ENCODE measurements at places on chromosomes 6 and 20. TPM values are rescaled to one million over a fixed set of nuclear protein-coding genes. Genes with fewer than 3 reads are reported as not detected.

KIAA1755 gene
- 13.3 TPM for total RNA-seq

SLC22A7 gene
- total RNA-seq: not detected

PAK1IP1 gene
- 17.9 TPM for total RNA-seq

DNA sequence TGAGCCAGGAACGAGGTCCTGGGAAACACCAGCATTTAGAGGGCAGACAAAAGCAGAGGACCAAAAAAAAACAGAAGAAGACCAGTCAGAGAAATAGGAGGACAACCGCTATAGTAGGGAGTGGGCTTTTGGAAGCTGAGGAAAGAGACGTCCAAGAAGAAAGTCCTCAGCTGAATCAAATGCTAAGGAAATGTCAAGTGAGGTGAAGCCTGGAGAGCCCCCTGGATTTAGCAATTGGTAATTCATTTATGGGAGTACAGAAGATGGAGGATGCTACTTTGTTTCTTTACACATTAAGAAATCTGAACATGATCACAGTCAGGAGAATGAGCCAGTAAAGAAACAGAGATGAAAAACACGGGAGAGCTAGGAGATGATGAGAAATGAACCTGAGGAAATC lies 41.1 kb downstream of the LRP11 start:
- no peak overlapping the region for H3K4me3 ChIP-seq
- no peak for DNase-seq
- H3K27me3 ChIP-seq: no peaks in the 10 kb centered on the region
- no peak overlapping the region for H3K27ac ChIP-seq
- H3K36me3 ChIP-seq: no peaks in the 10 kb centered on the region

- H3K4me3 ChIP-seq: no peak overlapping the region
- H3K27ac ChIP-seq: no peak overlapping the region
- H3K27me3 ChIP-seq: no peaks in the 10 kb centered on the region
- H3K4me1 ChIP-seq: no peaks in the 10 kb centered on the region
- DNase-seq: no peak
- no peaks in the 10 kb centered on the region for H3K36me3 ChIP-seq
Observed at GRCh38 chr20:41830702-41831101, 212.5 kb upstream of the CHD6 start.

GRCh38 chr6:166515072-166515810 lies 71.2 kb downstream of the RAMACL start:
- H3K27me3 ChIP-seq: no peaks in the 10 kb centered on the region
- no peaks in the 10 kb centered on the region for H3K36me3 ChIP-seq
- no peak for DNase-seq
- H3K27ac ChIP-seq: no peak overlapping the region

- H3K36me3 ChIP-seq: no peaks in the 10 kb centered on the region
- H3K4me3 ChIP-seq: no peak overlapping the region
- no peak overlapping the region for H3K27ac ChIP-seq
- no peaks in the 10 kb centered on the region for H3K4me1 ChIP-seq
- H3K27me3 ChIP-seq: no peaks in the 10 kb centered on the region
- peak; percentile 64 for DNase-seq
Observed at GRCh38 chr20:60591172-60591799, 633.1 kb downstream of the CDH26 start.

DNA sequence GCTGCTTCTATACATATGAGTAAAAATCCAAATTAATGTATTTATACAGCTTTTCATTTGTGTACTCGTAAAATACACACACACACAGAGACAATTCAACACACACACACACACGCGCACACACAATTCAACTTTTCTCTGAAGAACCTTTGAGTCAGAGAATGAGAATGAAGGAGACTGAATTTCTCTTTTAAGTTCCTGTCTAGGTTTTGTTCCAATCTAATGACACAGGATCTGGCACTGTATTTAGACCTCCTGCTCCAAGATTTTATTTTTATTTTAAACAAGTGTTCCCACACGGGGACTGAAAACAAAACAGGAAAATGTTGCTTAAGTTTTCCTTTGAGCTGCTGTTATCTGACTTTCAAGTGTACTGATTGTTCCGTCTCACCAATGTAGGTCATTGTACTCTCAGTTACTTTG lies 250.8 kb downstream of the LAMA2 start:
- no peak overlapping the region for H3K4me3 ChIP-seq
- DNase-seq: no peak
- no peaks in the 10 kb centered on the region for H3K27me3 ChIP-seq
- no peaks in the 10 kb centered on the region for H3K4me1 ChIP-seq

- peak overlapping the region; percentile 92 for H3K27ac ChIP-seq
- H3K4me1 ChIP-seq: peaks cover 65% of the 10 kb centered on the region
- H3K36me3 ChIP-seq: peaks cover 6% of the 10 kb centered on the region
- peak overlapping the region; percentile 75 for H3K4me3 ChIP-seq
- DNase-seq: no peak
Observed at GRCh38 chr20:32189691-32190615, 17.6 kb downstream of the PLAGL2 start.

GRCh38 chr6:135839121-135839520 lies 12.4 kb upstream of the PDE7B start:
- H3K36me3 ChIP-seq: no peaks in the 10 kb centered on the region
- no peak overlapping the region for H3K4me3 ChIP-seq
- H3K27ac ChIP-seq: no peak overlapping the region
- no peak for DNase-seq

DNA sequence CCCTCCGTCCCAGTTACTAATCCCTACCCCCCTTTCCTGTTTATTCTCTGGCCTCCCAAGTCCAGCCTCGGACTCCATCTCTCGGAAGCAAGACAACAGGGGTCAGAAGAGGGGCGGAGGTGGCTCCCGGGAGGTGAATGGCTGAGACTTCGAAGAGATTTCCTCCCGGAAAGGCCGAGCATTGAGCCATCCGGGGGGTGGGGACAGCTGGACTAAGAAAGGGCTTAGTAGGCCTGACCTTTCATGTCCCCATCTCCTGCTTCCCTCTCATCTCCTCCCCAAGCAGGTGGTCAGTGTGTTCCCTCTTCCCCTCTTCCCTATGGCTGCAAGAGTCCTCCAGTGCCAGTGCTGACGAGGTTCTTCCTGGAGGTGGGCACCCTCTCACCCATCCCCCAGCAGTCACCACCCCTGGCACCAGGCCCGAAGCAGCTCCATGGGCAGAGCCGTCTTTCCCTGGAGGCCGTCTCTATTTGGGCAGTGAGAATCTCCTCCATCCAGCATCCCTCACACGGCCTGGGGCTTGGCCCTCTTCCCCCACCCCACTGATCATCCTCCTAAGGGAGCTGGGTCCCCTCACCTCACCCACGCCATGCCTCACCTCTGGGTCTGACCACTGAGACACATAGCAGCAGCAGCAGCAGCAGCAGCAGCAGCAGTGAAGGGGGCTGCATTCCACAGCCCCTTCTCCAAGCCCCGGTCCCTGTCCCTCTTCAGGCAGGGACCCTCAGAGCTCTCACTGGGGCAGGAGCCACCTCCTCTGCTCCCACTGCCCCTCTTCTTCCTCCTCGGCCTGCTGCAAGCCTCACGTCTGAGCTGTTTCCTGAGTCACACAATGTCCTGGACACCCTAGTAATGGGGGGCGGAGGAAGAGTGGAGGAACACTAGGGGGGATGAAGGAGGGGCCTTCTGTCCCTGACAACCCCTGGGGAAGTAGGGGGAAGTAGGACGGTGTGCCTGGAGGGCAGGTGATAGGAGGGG lies at the start of gene NOTCH4:
NOTCH4 (minus strand) TSS at position 810 of the 978 bp plus-strand sequence; CDS start at position 671, 139 bp downstream.
- peaks cover 3% of the 10 kb centered on the region for H3K4me1 ChIP-seq
- H3K27me3 ChIP-seq: no peaks in the 10 kb centered on the region
- DNase-seq: no peak
- peak within 1 kb of the TSS; percentile 45 for H3K4me3 ChIP-seq
- no peaks in the 10 kb centered on the region for H3K36me3 ChIP-seq

DNA sequence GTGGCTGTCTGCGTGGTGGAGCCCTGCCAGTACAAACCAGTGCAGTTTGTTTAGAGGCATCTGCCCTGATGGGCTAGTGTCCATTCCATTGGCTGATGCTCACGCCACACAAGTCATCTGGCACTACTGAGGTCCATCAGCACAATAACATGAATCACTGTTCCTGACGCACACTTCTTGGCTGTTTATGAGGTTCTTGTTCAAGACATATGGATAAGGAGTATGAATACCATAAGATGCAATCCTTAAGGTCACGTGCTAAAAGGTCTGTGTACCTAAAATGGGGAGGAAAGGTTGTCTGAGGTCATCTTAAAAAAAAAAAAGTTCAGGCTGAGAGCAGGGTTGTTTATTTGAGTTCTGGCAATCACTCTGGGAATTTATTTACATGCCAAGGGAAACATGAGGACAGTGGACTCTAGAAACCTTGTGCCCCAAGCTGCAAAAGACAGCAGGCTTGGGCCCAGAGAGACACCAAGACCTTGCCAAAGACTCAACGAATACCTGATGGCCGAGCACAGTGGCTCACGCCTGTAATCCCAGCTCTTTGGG lies 54.1 kb upstream of the SHLD1 start:
- no peaks in the 10 kb centered on the region for H3K27me3 ChIP-seq
- no peaks in the 10 kb centered on the region for H3K36me3 ChIP-seq
- H3K4me3 ChIP-seq: no peak overlapping the region
- no peak overlapping the region for H3K27ac ChIP-seq

DNA sequence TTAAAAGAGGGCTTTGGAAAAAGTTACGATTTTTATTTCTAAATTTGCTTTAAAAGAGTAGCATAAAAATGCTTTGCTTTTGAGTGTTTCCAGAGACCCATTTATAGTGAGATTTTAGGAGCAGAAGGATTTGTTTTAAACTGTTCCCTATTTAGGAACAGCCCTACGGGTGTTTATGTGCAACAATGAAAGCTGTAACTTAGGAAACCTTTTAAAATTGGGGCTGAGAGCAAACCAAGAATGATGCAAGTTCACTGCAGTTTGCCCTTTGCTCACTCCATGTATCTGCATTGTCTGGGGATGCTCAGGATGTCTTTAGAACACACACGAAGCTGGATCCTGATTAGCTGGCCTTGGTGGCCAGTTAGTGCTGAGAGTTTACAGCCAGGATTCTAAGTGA lies 40.9 kb downstream of the GHRH start:
- DNase-seq: no peak
- H3K4me3 ChIP-seq: no peak overlapping the region
- peaks cover 37% of the 10 kb centered on the region for H3K4me1 ChIP-seq
- H3K36me3 ChIP-seq: peaks cover 50% of the 10 kb centered on the region
- no peaks in the 10 kb centered on the region for H3K27me3 ChIP-seq
- peak overlapping the region; percentile 57 for H3K27ac ChIP-seq

DNA sequence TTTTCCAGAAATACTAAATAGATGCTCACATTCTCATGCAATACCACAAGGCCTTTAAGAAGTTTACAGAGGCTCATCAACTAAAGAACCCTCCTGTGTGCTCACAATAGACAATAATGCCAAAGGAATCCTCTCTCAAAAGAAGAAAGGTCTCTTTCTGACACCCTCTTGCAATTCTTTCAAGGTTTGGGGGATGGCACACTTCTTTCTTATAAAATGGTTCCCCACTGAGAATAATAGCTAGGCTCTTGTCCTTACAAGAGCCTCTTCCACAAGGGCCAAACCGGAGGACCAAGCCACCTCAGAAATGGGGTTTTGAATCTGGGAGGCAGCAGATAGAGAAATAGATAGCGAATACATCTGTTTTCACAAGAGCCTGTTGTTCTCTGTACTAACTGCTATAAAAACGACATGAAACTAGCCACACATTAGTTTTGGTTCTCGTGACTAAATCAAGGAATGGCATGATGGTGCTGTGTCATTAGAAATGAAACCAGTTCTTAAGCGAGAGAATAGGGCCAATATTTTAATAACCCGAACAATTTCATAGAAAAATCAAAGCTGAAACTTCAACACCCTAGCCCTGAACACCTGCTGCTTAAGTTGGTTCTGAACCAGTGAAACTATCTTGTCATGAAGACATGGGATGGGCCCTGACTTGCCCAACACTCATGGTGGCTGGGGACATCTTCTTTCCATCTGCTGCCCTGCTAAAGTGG lies 81.1 kb downstream of the PRDM1 start:
- H3K4me1 ChIP-seq: no peaks in the 10 kb centered on the region
- DNase-seq: peak; percentile 45
- no peaks in the 10 kb centered on the region for H3K27me3 ChIP-seq

- no peak overlapping the region for H3K4me3 ChIP-seq
- H3K4me1 ChIP-seq: peaks cover 28% of the 10 kb centered on the region
Observed at GRCh38 chr6:75331151-75331550, 46.6 kb upstream of the TMEM30A start.
